Stimulated activated CD8-positive, alpha-beta memory T cell treated with anti-CD3 and anti-CD28 coated beads, Interleukin-15, amount 100 ng/mL, for 48 hours (primary cell): ENCODE measurements at places on chromosomes 12 and 14.

- no peak for DNase-seq
Observed at GRCh38 chr12:107145397-107145796, 52.0 kb upstream of the CRY1 start.

DNA sequence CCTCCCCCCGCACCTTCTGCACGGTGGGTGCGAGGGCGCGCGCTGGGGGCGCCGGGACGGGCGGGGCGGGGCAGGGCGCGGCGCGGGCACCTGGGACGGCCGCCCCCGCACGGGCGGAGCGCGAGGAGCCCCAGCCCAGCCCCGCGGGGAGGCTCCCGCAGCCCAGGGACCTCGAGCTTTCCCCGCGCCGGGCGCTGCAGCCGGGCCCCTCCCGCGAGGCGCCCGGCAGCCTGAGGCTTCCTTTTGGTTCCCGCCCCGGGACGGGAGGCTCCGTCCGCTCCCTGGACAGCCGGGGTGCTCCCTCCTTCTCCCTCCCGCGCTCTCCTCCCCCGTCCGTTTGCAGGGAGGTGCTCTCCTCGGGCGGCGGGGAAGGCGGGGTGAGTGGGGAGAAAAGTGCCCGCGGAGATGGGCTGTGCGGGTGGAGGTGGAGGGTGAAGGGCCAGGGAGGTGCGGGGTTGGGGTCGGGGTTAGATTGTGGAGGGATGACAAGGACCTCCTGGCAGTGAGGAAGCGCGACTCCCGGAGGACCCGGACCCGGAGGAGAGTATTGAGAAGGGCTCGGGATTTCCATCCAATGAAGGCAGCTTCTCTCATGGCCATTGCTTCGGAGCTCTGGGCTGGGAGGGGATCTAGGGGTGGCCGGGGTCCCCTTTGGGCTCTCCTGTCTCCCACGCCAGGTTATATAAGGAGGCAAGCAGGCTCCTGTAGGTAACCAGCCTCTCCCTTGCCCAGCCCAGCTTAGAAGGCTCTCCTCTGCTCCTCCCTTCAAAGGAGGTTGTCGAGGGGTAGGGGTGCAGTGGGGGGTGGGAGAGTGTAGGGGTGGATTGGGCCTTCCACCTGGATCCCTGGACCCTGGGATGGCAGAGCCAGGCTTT lies 645 bp downstream of the JDP2 start:
- DNase-seq = no peak

DNA sequence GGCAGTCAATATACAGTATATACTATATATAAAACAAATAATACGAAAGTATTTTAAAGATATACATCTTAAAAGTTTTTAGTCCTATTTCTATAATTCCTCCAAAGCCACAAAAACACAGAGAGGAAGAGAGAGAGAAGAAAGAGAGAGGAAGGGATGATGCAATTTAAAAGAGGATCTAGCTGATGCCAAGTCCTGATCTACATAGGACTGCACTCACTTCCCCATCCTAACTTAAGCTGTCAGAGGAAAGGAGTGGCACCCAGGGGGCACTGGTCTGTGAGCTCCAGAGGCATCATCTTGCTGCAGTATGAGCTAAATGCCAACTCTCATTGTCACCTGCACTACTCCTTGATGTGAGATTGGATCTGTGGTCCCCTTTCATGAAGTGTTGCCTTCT lies 95.8 kb downstream of the C12orf42 start:
- DNase-seq = no peak

DNA sequence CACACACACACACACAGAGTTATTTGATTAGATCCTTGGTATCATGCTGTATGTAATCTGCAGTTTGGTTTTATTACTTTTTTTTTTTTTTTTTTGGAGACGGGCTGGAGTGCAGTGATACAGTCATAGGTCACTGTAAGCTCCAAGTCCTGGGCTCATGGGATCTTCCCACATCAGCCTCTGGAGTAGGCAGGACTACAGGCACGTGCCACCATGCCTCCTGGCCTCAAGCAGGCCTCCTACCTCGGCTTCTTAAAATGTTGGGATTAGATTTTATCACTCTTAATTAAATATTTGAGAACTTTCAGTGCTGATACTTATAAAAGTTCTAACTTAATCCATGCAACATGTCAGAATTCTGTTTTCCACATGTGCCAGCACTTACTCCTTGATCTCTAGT lies 31.3 kb upstream of the PSEN1 start:
- DNase-seq = no peak

DNA sequence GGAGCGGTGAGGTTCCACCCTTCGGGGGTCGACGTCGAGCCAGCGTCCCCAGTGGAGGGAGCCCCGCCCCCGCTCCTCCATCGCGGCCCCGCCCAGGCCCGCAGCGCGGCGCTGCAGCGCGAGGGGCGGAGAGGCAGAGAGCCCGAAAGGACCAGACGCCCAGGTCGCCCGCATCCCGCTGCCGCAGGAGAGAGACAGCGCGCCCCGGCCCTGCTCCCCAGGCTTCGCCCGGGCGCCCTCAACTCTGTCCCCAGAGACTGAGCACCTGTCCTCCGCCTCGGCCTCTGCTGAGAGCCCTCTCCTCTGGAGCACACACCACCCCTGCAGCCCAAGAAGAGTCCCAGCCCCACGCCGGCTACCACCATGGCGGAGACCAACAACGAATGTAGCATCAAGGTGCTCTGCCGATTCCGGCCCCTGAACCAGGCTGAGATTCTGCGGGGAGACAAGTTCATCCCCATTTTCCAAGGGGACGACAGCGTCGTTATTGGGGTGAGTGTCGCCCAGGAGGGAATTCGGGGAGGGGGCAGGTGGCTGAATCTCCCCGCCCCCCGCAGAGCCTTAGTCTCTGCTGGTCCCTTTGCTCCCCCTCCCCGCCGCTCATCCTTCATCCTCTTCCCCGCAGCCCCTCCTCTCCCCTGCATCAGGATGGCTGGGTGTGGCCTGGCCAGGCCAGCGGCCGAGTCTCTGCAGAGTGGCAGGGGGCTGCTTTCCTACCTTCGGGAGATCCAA lies at the start of gene KIF5A:
Gene KIF5A, plus strand, starts transcription at position 136 of the 732 bp plus-strand sequence. Its CDS starts 228 bp downstream, at position 364.
- peak; percentile 54 for DNase-seq

DNA sequence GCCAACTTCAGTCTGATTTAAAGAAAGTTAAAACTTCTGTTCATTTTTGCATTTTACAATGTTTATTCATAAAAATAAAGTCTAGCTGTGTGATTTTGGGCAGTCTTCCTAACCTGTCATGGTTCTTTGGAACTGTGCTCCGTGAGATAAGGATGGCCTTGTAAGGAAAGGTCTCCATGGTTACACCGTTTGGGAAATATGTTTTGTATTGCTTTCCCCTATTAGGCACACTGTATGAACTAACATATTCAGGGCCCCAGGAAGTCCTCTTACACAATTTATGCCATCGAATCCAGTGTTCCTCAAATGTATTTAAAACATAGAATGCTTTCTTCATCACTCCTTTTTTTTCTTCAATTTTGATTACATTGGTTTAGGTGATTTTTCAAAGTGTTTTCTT lies 54.5 kb downstream of the APAF1 start:
- no peak for DNase-seq

DNA sequence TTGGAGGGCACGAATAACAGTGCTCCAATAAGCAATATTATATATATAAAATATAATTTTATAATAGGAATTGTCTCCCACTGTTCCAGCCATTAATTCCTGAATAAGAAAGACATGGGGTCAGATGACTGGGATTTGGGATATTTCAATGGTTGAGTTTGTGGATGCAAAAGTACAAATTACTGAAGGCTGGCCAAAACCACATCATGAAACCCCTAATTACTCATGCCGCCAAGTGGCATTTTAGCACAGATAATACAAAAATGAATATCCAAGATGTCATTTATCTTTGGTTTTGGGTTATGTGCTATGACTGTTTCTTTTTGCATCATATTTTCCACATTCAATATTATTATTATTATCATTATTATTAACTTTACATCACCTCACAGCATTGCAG lies 261.4 kb upstream of the TBX3 start:
- DNase-seq = no peak

DNA sequence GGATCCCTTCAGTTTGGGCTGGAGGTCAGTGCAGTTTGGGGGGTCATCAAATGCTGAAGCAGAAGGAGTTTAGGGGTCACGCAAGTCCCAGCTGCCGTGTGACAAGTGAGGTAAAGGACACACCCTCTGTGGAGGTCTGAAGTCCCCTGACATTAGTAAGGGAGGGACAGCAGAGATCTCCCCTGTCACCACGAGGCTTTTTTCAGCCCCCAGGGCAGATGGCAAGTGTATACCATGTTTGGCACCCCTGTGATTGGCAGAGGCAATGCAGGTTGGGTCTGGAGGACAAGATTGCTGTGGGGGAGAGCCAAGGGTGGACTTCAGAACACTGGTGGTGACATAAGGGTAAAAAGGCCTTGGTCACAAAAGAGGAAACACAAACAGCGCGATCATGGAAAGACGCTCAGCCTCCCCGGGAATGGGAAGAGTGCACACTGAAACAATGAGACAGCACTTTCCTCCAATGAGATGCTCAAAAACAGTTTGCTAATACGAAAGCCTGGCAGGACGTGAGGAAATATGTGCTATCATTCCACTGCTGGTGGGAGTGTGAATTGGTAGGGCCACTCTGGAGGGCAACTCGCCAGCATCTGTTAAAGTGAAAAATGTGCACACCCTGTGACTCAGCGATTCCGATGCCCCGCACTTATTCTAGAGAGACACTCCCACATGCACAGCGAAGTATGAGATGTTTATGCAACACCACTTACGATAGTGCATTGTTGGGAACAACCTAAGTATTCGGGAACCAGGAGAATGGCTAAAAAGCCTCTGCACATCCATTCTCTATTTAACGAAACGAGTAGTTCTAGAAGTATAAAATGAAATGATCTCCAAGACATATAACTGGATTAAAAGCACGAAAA lies 14.4 kb upstream of the CD27 start:
- no peak for DNase-seq

DNA sequence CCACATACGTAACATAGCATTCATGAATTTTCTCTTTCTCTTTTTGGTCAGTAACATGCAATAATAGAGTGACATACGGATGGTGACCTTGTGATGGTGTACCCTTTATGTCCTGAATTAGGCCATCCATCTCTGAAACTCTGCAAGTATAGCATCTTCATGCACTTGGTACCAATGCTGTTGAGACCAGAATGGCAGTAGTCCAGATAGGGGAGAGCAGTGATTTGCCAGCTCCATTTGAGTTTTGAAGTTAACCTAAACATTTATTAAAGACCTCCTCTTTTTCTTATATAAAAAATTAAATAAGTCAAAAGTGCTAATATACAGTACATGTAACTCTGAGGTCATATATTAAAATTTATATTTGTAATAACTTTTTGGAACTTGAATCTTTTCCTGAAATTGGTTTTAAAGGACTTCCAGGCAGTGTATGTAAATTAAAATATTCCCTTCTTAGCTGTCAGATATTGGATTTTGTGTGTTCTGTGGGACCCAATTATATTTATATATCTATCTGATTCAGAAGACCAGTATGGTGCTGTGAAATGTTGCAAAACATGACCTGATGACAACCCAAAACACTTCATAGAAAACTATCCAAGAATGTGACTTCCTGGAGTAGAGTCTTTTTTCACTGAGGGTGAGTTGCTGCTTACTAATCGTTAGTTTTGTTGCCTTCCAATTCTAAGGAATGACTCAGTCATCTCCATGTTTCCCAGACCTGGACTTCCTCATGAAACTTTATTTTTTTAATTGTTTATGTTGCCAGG lies 3.5 kb downstream of the ELK3 start:
- DNase-seq = no peak

GRCh38 chr12:21296348-21296747 lies 38.4 kb downstream of the SLCO1A2 start:
- DNase-seq = no peak

GRCh38 chr12:110745542-110746284 lies 3.0 kb upstream of the PPP1CC start:
- DNase-seq = no peak

DNA sequence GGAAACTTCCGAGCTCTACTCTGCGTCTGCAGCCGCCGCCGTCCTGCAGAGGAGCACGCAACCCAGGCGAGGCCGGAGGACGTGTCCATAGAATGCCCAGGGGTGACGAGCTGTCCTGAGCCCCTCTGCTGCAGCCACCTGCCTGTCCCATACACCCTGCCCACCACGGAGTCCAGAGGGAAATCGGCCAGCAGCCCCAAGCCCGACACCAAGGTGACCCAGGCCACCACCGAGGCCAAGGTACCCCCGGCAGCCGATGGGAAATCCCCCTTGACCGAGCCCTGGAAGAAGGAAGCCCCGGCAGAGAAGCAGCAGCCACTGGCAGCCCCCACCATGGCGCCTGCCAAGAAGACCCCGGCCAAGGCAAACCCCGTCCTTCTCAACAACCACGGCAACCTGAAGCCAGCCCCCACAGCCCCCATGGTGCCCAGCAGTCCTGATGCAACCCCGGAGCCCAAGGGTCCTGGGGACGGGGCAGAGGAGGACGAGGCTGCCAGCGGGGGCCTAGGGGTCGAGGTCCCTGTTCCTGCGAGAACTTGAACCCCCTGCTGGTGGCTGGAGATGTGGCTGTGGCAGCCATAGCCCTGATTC lies 128.7 kb upstream of the C14orf180 start:
- DNase-seq = no peak

GRCh38 chr12:6085841-6086240 lies 38.6 kb downstream of the VWF start:
- DNase-seq = no peak

GRCh38 chr14:65184032-65184764 lies 81.9 kb upstream of the MAX start:
- DNase-seq = no peak

DNA sequence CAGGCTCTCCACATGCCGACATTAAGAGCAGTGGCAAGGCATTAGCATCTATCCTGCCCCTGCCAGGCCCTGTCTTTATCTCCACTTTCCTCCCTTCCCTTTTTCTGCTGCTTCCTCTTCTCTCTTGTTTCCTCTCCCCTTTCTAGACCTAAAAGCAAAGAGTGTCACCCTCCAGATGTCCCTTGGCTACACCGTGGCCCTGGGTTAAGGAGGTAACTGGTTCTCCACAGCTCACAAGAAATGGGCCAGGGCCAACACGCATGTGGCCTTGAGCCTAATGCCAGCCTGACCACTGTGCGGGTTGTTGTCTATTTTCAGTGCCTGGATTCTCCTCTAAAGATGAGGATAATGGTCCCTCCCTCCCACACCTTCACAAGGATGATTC lies 41.7 kb upstream of the DDX11 start:
- DNase-seq = no peak

GRCh38 chr12:28442101-28442500 lies 251.8 kb downstream of the CCDC91 start:
- no peak for DNase-seq

DNA sequence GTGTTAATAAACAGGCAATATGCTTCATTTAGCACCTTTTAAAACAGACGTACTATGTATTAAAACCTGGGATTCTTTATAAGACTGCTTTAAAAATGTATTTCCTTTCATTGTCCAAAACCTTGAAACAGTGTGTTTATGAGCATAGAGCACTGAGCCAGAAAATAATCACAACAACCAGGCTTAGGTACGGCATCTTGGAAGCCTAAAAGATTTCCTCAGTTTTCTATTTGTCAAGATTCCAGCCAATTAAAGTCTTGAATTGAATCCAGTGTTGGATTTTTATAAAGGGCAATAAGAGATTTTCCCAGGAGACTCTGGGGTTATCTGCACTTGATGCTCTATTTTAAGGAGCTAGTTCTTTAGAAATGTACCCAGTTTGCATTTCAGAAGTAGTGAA lies 80.3 kb downstream of the GRIP1 start:
- no peak for DNase-seq

- no peak for DNase-seq
Observed at GRCh38 chr12:2805143-2805520, 7.3 kb upstream of the ITFG2 start.

GRCh38 chr12:117134721-117135120 lies 35.5 kb upstream of the TESC start:
- DNase-seq = no peak

GRCh38 chr14:70924521-70924920 lies 17.3 kb downstream of the PCNX1 start:
- no peak for DNase-seq

GRCh38 chr14:89267656-89268055 lies 149.4 kb downstream of the FOXN3 start:
- DNase-seq = no peak
